NCI-H1417 (cell line): ENCODE measurements at places on chromosomes 5 and 9.

DNA sequence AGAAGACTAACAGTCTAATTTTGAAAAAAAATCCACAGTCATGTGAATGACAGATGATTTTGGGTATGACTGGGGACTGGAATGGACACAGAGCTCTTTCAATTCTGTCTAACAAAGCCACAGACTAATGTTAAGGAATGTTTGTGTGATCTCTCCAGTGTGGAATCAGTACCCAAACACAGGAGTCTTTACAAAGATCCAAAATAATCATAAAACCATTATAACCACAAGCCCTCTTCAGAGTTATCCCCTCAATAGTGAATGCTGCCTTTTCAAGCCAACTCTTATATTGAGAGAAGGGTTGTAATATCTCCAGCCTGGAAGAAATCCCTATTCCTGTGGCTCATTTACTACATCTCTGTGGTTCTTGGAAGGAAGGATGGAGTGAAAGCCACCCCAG lies 552.0 kb upstream of the CLINT1 start:
- no peak for DNase-seq

DNA sequence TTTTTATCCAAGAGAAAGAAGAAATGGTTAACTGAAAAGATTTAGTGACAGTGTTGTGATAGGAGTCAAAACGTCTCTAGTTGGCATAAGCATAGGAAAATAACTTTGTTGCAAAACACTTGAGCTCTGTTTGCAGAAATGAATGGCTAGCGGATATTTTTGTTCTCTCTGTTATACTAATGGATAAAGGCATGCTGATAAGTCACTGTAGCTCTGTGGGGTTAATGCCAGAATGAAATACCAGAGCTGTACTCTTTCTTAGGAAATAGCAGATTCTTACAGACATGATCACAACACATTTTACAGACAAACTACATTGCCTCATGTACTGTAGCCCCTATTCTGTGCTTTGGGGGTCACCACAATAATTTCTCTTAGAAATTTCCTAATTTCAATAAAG lies 202.8 kb downstream of the DMRTA1 start:
- no peak for DNase-seq

DNA sequence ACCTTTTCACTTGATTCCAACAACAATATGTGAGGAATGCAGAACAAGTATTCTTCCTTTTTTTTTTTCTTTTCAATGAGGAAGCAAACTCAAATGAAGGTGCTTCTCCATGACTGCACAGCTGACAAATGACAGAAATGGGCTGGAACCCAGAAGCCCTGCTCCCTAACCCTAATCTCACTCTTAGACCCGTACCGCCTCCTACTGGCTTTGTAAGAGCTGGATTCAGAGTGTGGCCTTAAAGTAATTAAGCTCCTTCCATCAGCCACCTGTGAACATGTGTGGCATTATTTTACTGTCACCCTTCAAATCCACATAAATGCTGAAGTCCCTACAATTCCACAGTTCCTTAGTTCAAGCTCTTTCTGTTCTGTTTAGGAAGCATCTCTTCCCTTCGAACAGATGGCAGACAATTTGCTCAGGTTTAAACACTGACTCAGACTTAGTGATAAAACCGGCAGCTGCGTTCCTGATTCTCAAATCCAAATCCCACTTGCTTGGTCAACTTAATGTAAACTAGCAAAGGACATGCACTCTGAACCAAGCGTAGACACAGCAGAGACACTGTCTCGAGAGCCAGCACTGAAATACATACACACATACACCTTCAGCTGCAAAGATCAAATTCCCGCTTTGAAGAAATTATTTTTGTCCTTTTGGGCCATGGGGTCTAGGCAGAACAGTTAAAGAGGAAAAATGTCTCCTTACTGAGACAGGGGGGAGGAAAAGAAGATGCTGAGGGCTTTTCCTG lies 316.7 kb upstream of the TLE4 start:
- no peak for DNase-seq

- DNase-seq, result no peak
Measured at GRCh38 chr9:88270413-88270812, 117.8 kb upstream of the SPIN1 start.

- no peak for DNase-seq
Measured at GRCh38 chr9:110136802-110137201, 71.2 kb downstream of the C9orf152 start.

DNA sequence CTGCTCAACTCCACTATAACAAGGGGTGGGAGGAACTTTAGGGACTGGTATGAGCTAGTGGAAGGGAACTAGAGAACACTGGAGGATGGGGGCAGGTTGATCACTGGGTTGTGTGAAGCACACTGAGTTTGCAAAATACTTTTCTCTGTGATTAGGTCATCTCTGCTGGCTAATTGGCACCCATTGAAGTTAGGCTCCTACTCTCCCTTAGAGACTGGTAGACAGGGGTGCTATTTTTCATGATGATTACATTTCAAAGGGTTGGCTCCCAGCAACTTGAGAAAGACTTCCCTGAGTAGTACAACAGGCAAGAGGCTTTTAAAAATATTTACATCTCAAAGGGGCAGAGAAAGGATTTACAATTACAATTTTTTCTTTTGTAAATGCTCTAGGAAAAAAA lies 50.4 kb upstream of the MTAP start:
- no peak for DNase-seq

DNA sequence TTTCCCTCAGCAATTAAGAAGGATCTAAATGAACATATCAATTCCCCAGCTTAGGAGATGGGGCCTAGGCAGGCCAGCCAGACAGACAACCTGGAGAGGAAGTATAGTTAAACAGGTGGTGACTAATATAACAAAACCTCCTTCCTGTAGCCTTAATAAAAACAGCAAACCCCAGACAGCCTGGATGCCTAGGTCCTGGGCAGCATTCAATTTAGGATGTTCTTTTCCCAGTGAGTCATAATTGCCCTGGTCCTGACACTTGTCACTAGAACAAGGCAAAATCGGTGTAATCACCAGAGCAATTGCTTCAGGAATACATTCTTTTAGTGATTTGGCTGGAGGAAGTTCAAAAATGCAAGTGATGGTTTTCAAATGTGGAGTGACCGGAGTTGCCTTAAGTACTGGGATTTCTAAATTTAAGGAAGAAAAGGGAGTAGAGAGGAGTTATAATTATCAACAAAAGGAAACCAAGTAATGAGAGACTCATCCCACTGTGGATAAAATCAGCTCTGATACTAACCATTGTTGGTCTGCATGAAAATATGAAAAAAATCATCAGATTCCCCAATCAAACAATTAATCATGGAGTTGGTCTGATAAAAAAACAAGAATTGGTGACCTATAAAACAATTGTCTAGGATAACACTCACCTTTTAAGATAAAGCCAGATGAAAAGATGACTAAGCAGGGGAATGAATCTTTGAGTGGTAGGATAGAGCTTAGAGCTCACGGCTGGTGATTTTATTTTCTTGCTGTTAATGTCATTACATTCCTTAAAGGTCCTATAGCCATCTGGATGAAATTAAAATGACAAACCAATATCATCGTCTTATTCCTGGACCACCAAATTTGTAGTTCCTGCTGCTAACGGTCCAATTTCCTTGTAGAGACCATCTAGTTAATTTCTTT lies 39.0 kb upstream of the TARS1 start:
- DNase-seq, result no peak

GRCh38 chr5:116864157-116864837 lies 289.7 kb upstream of the SEMA6A start:
- DNase-seq, result peak; percentile 6

GRCh38 chr5:163917747-163918146 lies 412.3 kb downstream of the MAT2B start:
- DNase-seq, result no peak

GRCh38 chr5:162888268-162888667 lies 549.1 kb upstream of the CCNG1 start:
- no peak for DNase-seq

DNA sequence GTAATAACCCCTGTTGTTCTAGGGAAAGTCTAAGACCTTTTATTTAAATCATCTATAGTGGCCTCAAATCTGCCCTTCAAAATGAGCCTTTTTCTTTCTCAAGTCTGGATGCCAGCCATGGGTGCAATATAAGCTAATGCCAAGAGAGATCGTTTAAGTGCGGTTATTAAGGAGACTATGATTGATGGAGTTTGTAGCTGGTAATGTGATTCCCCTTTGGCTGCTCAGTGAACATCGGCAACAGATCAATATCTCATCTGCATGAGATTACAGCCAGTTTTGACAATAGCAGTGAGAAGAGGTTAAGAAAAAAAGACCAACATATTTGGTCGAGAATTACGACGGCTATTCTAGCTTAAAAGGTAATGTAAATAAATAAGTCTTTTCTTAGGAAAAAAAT lies 1049.4 kb upstream of the NUDT12 start:
- DNase-seq, result no peak

DNA sequence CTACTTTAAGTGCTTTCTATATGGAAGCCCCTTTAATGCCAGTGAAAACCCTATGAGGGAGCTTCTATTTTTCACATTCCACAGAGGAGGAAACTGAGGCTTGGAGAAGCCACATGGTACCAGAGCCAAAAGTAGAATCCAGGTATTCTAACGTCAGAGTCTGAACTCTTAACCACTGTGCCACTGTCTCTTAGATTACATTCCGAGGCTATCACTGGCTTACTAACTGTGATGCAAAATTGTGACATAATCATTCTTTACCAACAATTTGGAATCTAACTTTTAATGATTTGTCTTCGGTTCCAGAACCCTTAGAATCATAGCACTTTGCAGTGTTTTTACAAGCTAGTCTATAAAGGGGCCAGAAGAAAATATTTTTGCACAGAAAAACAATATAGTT lies 59.2 kb downstream of the SLC1A3 start:
- DNase-seq, result no peak
